ENCODE measurements at places on chromosomes 12 and 14.

GRCh38 chr12:57227315-57228115, 2.0 kb upstream of the SHMT2 start:
- DNase-seq = no peak

DNA sequence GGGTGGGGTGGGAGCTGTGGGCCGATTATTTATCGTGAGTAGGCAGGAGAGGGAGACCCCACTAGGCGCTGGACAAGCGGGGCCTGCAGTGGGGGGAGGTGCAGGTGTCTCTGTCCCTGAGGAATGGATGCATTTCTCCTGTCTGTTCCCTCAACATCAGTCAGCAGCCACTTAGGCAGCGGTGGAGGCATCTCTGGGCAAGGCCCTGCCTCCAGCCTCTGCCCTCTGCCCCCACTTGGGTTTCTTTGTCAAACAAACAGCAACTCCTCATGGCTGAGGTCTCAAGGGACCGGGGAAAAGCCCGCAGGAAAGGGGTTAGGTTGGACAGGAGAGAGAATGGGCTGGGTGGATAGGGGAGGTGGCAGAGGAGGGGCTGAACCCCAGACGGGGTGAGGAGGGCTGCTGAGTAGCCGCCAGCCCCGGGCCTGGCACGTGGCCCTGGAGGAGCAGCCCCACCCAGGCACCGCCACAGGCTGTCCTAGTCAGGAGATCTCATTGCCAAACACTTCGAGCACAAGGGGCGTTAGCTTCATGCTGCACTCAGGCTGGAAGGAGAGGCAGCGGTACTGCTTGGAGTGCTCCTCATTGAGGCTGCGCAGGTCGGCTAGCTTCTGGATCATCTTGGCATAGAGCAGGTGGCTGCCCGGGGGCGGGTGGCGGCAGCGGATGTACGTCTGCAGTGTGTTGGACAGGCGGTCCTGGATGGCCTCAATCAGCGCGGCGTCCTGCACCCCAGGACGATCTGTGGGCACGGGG, 24.7 kb upstream of the HDAC7 start:
- DNase-seq = peak; percentile 54

DNA sequence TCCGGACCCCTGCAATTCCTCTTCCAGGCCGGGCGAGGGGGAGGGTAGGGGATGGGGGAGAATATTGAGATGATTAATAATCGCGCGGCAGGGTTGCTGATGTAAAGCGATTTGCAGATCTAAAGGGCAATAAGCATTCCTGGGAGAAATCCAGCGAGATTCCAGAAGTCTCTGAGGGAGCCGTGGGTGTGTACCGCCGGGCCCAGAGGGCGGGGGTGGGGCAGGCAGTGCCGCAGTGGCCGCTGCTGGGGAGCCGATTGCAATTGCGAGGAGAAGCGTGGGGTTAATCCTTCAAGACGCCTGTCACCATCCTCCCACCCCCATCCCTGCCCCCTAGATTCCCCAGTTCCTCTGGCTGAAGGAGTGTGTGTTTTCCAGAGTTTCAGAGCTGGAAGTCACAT, 16.4 kb downstream of the FOS start:
- peak; percentile 93 for DNase-seq

GRCh38 chr12:62005615-62006014, 254.6 kb upstream of the USP15 start:
- no peak for DNase-seq

DNA sequence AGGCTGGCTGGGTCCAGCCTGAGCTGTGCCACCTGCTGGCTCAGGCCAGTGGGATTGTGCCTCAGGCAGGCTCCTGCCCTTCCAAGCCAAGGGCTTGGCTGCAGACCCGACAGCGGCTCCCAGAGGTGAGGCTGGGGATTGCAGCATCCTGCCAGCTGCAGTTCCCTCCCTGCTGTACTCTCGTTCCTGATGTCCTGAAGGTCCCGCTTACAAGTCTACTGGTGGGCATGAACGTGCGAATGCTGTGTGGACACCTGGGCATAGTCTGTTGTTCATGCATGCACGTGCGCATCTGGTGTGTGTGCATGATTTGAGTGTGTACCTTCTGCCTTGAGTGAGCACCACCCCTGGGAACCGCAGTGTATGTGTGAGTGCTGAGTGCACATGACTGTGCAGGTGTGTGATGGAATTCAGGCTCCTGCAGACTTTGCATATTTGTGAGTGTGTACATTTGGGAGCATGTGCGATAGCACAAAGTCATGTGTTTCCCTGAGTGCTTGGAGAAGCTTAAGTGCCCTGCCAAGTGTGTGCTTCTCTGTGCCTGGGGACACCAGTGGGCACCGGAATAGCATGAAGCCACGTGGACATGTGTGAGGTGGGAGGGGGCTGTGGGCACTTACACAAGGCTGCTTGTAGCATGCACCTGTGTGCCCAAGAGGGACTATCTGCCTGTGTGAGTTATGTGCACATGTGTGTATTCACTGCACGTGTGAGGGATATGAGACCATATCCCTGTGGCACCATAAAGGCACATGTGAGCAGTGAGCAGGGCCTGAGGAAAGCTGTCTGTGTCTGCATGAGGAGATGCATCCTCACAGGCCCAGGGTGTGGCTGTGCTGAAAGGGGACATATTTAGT, 19.3 kb upstream of the KRT7 start:
- DNase-seq = peak; percentile 74

DNA sequence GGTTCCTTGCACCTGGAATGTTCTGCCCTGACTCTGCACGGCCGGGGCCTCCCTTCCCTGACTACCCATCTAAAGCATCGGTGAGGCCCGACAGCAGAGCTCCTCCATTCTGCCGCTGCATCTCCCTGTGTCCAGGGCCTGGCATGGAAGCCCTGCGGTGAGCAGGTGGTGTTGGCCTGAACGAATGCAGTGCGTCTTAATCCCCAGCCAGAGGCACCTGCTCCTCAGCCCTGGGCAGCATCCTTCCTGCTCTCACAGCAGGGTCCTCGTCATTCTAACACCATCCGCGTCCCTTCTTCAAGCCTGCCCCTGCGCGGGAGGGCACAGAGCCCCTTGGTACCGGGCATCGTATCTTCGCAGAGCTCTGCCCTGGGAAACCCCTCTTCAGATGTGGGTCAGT, 15.4 kb downstream of the BEGAIN start:
- DNase-seq = no peak

DNA sequence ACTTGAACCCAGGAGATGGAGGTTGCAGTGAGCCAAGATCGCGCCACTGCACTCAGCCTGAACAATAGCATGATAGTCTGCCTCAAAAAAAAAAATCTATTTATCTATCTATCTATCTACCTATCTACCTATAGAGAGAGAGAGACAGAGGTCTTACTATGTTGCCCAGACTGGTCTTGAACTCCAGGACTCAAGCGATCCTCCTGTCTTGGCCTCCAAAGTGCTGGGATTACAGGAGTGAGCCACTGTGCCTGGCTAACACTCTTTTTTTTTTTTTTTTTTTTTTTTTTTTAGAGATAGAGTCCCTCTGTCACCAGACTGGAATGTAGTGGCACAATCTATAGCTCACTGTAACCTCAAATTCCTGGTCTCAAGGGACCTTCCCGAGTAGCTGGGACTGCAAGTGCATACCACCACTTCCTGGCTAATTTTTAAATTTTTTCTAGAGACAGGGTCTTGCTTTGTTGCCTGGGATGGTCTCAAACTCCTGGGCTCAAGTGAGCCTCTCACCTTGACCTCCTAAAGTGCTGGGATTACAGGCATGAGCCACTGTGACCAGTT, 1.9 kb downstream of the FAM186A start:
- DNase-seq = peak; percentile 38

GRCh38 chr14:39230416-39231035, 3.2 kb upstream of the MIA2 start:
- DNase-seq = no peak

DNA sequence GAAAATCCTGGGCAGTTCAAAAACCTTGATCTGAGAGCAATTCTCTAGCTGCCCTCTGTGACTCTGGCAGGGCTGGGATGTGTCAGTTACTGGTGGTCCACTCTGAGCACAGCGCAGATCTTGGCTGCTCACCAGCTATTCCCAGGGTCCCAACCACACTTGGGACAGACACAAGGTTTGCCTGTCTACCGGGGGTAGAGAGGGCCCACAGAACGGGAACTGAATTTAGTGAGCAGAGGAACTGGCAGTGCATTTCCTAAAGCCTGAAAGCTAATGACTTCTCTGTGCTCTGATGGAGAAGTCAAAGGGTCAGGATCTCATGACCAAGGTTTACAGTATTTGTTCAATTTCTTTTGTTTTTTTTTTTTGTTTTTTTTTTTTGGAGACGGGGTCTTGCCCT, 2.6 kb downstream of the PDE6H start:
- no peak for DNase-seq

GRCh38 chr12:121797937-121798786, 4.7 kb upstream of the RHOF start:
- DNase-seq = peak; percentile 48

DNA sequence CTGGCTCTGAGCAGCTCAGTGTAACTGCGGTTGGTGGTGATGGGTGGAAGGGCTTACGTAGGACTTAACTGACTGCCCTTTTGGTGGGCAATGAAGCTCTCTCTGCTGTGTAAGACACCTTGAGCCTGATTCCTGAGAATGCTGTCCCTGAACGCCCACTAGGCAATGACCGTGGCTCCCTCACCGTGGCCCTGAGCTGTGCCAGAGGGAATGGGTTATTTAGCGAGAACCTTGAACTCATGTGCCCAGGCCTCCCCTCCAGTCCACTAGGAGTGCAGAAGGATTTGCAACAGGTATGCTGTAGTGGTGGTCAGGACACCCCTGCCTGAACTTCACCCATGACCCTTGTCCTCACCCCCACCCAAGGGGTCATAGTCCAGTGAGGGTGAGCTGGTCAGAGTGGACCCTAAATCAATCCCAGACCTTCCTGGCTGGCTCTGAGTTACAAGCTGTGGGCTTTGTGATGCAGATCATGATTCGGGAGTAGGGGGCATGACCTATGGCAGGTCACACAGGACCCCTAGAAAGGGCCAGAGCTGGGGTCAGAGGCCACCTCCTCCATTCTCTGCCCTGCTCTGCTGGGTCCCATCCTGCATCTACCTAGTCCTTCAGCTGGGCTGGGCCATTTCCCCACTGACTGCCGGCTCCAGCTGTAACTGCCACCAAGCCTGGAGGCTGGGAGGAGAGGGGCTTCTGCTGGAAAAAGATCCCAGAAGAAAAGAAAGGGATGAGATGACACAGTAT, 14.5 kb upstream of the ANKRD33 start:
- DNase-seq = no peak

DNA sequence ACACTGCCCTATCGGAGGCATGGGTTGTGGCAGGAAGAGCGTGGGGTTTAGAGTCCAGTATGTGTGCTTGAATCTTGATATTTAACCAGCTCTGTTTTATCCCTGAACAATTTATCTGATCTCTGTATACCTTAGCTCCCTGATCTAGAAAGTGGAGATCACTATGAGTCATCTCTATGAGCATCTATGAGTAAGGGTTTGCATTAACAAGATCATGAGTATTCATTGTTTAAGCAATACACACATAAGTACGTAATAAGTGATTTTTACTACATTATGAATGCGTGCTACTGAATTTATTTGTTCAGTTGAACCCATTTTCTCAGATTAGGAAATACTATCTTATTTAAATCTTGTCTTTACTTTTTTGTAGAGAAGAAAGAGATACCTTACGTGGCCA, 49.4 kb downstream of the GPATCH2L start:
- DNase-seq = peak; percentile 47

GRCh38 chr12:60577607-60578006, 981.8 kb downstream of the SLC16A7 start:
- no peak for DNase-seq

DNA sequence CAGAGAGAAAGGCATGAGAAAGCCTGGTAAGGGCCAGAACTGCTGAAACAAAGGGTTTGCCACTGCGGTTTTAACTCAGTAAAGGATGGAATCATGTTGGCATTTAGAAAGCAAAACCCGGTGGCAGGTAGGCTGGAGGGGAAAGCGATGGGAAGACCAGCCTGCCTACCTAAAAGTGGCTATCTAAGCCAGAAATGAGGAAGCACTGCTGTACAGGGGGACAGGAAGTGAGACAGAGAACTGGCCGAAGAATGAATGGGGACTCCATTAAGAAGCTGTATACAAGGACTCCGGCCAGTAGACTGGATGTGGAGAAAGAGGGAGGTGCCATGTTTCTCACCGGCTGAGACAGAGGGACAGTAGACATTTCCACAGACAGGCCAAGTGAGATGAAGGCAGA, 48.2 kb downstream of the PPM1H start:
- no peak for DNase-seq

GRCh38 chr14:96261772-96262655, 6.0 kb downstream of the BDKRB1 start:
- no peak for DNase-seq

- no peak for DNase-seq
Observed at GRCh38 chr14:28307506-28307905, 459.1 kb upstream of the FOXG1 start.

DNA sequence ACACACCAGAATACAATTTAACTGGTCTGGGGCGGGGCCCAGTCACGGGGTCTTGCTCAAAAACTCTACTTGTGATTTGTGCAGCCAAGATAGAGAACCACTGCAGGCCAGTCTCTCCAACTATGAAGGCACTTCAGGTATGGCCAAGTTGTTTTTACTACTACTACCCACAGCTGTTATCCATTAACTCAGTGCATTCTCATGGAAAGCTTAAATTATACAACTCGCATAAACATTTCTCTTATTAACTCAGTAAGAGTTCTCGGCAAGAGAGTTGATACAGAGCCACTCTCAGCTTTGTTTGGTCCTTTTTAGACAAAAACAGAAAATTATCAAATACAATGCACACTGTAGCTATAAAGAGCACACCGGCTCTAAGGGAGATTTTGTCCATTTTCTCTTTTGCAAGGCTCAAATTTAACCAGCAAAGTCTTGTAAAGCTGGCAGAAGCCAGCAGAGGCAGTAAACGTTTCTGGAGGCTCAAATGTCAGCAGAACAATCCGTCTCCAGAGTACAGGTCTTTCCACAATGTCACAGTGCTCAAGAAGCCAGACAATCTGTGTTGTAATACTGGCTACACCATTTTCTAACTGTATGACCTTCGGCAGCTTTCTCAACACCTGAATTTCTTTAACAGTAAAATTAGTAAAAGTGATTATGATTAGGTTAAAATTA, 85.9 kb downstream of the PTGER2 start:
- DNase-seq = peak; percentile 79

- DNase-seq = no peak
Observed at GRCh38 chr14:99158150-99158549, 113.8 kb downstream of the BCL11B start.

DNA sequence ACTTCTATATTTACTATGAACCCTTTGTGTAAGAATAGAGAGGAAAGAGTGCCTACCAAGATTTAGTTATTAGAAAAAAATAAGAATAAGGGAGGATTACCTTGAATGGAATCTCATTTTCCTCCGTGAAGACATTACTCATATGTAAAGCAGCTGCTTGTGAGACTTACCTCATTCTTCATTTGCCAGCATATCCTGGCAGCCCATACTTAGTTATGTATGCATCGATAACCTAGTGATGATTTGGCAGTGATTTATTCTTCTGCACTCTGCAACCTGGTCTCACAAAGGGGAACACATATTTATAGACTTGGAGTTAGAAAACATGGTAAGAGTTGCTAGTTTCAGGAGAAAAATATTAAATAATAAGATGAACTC, 56.8 kb downstream of the LRFN5 start:
- DNase-seq = no peak

- DNase-seq = no peak
Observed at GRCh38 chr14:40760704-40761103, 846.0 kb upstream of the LRFN5 start.
